ENCODE measurements at places on chromosomes 5 and 9.

DNA sequence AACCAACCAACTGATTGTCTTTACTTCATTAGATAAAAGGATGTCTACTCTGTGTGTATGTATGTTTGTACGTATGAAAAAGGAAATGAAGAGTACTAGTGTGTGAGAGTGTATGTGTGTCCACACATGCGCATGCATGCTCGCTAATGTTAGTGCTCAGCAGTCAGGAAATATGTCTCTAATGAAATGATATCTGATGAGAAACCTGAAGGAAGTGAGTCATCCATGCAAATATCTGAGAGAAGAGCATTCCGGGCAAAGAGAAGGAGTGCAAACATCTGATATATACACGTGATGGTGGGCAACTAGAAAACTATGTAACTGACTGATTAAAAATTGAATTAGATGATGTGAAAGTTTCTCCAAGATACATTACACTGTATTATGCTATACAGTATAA, 29.6 kb upstream of the UGCG start:
- DNase-seq, result no peak

DNA sequence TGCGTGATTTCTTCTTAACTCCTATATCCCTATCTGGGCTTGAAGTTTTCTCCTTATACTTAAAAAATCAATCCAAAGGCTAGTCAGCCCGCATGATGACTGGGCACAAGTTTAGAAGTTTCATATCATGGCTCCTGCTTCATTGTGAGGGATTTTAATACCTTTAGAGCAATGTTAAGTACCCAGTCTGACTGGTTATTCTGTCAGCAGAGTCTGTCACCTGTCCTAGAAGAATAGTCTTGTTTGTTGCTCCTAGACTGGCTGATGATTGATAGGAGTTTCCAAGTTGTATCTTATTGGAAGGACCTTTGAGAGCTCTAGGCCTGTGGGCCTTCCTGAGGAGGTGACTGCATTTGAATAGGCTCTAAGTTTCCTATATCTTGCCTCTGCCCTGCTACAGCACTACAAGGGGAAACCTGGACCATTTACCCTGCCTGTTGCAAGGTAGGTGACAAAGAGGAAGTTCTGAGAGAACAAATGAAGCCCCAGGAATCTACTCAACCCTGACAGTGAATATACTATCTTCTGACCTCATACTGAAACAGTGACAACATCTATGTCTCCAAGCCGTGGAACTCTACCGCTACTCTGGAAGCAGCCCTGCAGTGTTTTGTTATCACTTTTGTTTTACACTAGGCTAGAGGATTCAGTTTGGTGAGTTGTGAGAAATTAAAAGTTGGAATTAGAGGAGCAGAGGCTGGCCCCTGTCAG, 66.5 kb downstream of the F2RL2 start:
- DNase-seq, result no peak

- no peak for DNase-seq
Observed at GRCh38 chr5:140111859-140112551, 1.9 kb upstream of the PURA start.

DNA sequence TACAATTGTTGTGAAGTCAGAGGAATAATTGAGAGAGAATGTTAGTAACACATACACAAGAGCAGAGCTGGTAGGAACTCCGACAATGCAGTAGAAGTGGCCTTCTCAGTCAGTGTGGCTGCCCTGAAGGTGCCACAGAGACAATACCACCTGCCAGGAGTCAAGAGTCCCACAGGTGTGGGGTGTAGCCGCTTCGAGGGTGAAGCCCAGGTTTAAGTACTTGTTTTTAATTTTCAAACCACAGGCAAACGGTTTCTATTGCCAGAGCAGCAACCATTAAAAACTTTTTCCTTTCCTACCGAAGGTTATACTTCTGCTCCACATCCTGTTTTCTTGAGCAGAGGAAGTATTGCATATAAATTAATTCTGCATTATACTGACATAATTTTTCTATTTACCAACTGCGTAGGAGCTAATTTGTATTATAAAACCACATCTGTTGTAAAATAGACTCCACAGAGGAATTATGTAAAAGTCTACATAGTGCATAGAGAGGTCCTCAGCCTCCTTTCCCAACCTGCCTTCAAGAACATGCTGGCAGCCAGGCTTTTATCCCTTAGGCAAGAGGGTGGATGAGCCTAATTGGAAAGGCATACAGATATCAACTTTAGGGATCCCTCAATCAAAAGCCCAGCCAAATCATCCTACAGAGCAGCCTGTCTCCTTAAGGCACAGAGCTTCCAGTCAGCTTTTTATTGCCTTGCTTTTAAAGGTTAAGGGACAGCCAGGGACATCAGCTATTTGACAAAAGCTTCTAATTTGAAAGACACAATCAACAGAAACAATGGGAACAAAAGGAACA, 12.9 kb upstream of the ACTBL2 start:
- DNase-seq, result no peak

DNA sequence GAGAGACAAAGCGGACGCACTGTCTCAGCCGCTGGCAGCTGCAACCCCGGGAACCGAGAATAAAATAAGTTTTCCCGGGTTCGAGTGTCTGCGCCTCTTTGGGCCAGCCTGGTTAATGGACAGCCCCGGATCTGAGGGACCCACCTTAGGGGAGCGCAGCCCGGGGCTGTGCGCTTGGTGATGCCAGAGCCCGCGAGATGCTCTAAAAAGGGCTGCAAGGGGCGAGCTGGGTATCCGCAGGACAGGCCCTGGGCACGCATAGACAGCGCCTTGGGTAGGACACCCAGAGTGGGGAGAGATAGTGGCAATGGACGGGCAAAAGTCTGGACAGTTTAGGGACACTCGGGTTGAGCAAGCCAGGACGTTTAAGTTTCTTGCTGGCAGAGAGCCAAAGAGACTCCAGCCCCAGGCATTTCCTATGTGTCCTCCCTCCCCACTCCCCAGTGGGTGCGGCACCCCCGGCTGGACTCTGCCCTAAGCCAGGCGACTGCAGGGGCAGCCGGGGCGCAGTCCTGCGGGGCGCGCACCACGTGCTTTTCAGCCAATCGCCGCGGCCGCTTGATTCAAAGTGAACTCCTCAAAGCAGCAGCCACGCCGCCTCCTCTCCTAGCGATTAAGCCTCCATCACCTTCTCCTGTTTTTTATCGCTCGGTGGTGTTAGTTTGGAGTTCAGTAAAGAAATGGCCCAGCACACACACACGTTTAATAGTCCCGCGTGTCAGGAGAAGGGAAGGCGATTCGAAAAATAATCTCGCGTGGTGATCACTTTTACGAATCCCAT, 616 bp upstream of the ENC1 start:
- peak; percentile 84 for DNase-seq

GRCh38 chr5:126449751-126450271, 26.6 kb downstream of the GRAMD2B start:
- DNase-seq, result no peak

GRCh38 chr9:13022756-13023155, 247.9 kb downstream of the LURAP1L start:
- DNase-seq, result no peak

All from left ventricle myocardium superior (tissue), 1 donor.